Mesothelial cell of epicardium (in vitro differentiated cells): ENCODE measurements at places on chromosomes 2 and 18. TPM values are rescaled to one million over a fixed set of nuclear protein-coding genes. Genes with fewer than 3 reads are reported as not detected.

DNA sequence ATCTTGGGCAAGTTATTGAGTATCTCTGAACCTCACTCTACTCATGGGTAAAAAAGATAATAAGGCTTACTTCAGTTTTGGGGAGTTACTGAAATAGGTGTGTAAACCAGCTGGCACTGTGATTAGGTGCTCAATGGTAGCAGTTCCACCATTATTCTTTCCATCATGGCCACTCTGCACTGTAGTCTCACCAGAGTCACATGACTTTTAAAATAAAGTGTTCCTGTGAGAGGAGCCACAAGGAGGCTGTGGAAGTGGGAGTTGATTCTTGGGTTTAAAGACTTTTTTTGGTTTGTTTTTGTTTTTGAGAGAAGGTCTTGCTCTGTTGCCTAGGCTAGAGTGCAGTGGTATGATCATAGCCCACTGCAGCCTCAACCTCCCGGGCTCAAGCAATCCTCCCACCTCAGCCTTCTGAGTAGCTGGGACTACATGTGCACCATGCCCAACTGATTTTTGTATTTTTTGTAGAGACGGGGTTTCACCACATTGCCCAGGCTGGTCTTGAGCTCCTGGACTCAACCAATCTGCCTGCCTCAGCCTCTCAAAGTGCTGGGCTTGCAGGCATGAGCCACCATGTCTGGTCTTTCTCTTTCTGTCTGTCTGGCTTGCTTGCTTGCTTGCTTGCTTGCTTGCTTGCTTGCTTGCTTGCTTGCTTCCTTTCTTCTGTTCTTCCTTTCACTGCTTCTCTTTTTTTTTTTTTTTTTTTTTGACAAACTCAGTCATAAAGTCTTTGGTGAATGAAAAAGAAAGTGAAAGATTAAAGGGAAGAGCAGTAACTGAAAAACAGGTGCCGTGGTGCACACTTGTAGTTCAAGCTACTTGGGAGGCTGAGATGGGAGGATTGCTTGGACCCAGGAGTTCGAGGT is 21.2 kb upstream of the ACVR1 start:
- DNase-seq, result no peak
- H3K4me3 ChIP-seq, result no peak overlapping the region
- H3K27me3 ChIP-seq, result no peaks in the 10 kb centered on the region
- H3K27ac ChIP-seq, result no peak overlapping the region
- no peaks in the 10 kb centered on the region for H3K36me3 ChIP-seq
- H3K4me1 ChIP-seq, result no peaks in the 10 kb centered on the region

Gene ADD2
- total RNA-seq, result 1.3 to 2.0 TPM (median 1.3 TPM) in 3 replicates

- H3K27me3 ChIP-seq, result no peaks in the 10 kb centered on the region
- H3K4me3 ChIP-seq, result no peak overlapping the region
- no peak for DNase-seq
- no peak overlapping the region for H3K27ac ChIP-seq
- peaks cover 32% of the 10 kb centered on the region for H3K4me1 ChIP-seq
- peaks cover 9% of the 10 kb centered on the region for H3K36me3 ChIP-seq
Observed at GRCh38 chr18:8217051-8217564, 392.1 kb upstream of the RAB12 start.

Gene AQP12A
- total RNA-seq, result not detected in 3 replicates

Gene SDC1
- total RNA-seq, result 45.5 to 50.7 TPM (median 48.3 TPM) in 3 replicates

GRCh38 chr2:121809607-121810006 is 54.2 kb downstream of the TSN start:
- peaks cover 38% of the 10 kb centered on the region for H3K27me3 ChIP-seq
- no peak for DNase-seq
- H3K36me3 ChIP-seq, result no peaks in the 10 kb centered on the region
- H3K4me1 ChIP-seq, result peaks cover 8% of the 10 kb centered on the region
- H3K4me3 ChIP-seq, result no peak overlapping the region

GRCh38 chr18:63085611-63086010 is 234.0 kb downstream of the BCL2 start:
- no peak for DNase-seq
- H3K36me3 ChIP-seq, result no peaks in the 10 kb centered on the region
- H3K27me3 ChIP-seq, result no peaks in the 10 kb centered on the region
- H3K27ac ChIP-seq, result no peak overlapping the region
- peaks cover 18% of the 10 kb centered on the region for H3K4me1 ChIP-seq
